ENCODE measurements at places on chromosomes 16 and 17. TPM values are rescaled to one million over a fixed set of nuclear protein-coding genes. Genes with fewer than 3 reads are reported as not detected.

GRCh38 chr16:88939972-88940861 lies 36.8 kb downstream of the CBFA2T3 start:
- peaks cover 6% of the 10 kb centered on the region for H3K4me1 ChIP-seq
- DNase-seq, result peak; percentile 19
- H3K27me3 ChIP-seq, result no peaks in the 10 kb centered on the region
- no peaks in the 10 kb centered on the region for H3K36me3 ChIP-seq

The RNF157 gene
- total RNA-seq, result 50.6 TPM

GRCh38 chr16:87448866-87449265 lies 44.0 kb downstream of the ZCCHC14 start:
- H3K4me1 ChIP-seq, result no peaks in the 10 kb centered on the region
- no peaks in the 10 kb centered on the region for H3K27me3 ChIP-seq
- H3K36me3 ChIP-seq, result peaks cover 55% of the 10 kb centered on the region

GRCh38 chr16:89343501-89344457 lies 126.3 kb downstream of the ZNF778 start:
- no peak overlapping the region for H3K4me3 ChIP-seq
- peaks cover 21% of the 10 kb centered on the region for H3K4me1 ChIP-seq
- no peak for DNase-seq
- no peaks in the 10 kb centered on the region for H3K36me3 ChIP-seq
- no peaks in the 10 kb centered on the region for H3K27me3 ChIP-seq

DNA sequence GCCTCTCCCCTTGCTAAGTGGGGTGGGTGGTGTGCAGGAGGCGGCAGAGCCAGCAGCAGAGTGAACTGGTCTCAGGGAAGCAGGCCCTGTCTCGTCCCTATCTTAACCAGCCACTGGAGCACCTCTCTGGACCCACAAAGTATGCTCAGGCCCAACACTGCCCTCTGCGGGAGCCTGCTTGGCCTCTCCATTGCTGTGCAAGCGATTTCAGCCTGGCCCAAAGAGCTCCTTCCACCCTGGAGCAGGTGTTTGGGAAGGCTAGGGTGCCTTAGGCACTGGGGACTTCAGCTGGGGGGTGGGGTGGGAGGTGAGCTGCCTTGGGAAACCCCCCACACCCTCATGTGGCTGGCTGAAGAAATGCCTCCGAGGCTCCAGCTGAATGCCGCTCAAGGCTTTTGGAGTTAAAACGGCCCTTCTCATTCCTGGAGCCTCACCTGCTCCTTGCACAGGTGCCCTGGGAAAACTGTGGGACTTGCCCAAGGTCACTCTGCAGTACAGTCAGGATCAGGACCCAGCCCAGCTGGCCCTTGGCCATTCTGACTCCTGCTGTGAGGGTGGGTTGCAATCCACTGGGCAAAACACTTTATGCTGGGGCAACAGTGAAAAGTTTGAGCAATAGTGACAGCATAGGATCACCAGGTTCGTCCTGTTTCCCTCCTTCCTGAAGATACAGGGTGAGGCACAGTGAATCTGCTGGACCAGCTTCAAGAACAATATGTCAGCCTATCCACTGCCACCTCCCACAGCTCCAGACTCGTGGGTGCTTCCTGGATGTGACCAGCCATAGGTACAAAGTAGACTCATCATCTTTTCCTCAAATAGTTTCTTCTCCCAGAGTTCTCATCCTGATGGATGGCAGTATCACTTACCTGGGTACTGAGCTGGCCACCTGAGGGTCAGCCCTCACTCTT lies 5.9 kb upstream of the UBE2O start:
- no peak for DNase-seq
- H3K36me3 ChIP-seq, result no peaks in the 10 kb centered on the region
- no peak overlapping the region for H3K4me3 ChIP-seq
- H3K27ac ChIP-seq, result no peak overlapping the region

DNA sequence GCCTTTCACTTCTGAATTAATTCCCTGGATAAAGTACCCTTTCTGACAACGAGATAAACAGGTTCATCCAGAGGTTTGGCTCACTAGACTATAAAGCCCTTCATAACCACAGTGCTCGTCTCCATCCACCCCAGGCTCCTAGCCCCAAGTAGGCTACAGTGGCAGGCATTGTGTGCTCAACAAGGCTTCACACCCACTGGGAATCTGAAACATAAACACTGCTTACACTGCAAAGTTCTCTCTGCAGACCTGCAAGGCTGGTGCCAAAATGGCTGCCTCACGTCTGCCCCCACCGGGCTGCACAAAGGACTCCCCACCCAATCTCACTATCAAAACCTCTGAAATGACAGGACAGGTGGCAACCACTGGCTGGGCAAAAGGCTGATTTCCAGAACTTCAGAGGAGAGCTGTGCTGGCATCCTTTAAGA lies 5.1 kb upstream of the HLF start:
- H3K4me1 ChIP-seq, result peaks cover 15% of the 10 kb centered on the region
- H3K27me3 ChIP-seq, result peaks cover 25% of the 10 kb centered on the region
- H3K4me3 ChIP-seq, result no peak overlapping the region
- H3K27ac ChIP-seq, result no peak overlapping the region
- no peak for DNase-seq

DNA sequence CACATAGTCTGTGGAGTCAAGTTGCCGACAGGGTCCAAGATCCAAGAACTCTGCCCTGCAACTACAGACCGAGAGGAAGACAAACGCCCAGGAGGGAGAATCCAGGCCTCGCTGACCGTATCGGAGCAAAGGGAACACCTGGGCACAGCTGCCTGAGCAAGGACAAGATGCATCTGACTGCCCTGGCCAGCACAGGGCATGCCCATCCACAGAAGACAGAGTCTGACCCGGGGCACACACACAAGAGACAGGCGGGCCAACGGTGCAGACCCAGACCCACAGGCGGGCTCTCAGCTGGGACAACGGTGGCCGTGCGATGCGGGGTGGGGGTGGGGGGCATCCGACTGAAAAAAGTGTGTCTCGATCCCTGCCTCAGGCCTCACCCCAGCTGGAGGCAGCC lies 6.2 kb downstream of the RAB40B start:
- DNase-seq, result no peak
- no peaks in the 10 kb centered on the region for H3K27me3 ChIP-seq
- peaks cover 2% of the 10 kb centered on the region for H3K4me1 ChIP-seq
- no peak overlapping the region for H3K4me3 ChIP-seq
- H3K27ac ChIP-seq, result no peak overlapping the region
- H3K36me3 ChIP-seq, result no peaks in the 10 kb centered on the region

The WNK4 gene
- 0.24 TPM for total RNA-seq

The METTL23 gene
- 74.0 TPM for total RNA-seq

The MT1M gene
- not detected for total RNA-seq

GRCh38 chr16:50568187-50568815 lies 20.1 kb downstream of the NKD1 start:
- H3K4me3 ChIP-seq, result no peak overlapping the region
- H3K36me3 ChIP-seq, result peaks cover 29% of the 10 kb centered on the region
- H3K27ac ChIP-seq, result no peak overlapping the region
- H3K4me1 ChIP-seq, result no peaks in the 10 kb centered on the region

The NPIPA5 gene
- 11.6 TPM for total RNA-seq

DNA sequence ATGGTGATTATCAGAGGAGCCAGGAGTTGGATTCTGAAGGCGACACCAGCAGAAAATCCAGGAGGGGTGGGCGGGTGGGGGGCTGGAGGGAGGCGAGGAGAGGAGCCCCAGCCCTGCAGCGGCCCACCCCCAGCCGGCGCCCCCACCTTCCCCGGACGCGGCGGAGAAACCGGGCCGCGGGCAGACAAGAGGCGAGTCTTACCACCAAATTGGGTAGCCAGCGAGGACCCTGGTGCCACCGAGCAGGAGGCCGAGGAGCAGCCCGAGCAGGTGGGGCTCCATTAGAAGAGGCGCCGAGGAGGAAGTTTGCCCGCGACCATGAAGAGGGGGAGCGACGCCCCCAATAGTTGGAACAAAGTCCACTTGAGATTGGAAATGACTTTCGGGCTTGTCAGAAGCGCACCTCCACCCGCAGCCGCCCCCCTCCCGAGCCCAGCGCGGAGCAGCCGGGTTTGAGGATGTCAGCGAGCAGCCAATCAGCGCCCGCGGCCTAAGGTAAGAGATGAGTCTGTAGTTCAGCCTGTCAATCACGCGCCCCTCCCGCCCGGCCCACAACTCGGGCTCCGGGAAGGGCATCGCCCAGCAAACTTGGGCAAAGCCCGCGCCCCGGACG lies at the start of gene WNT3:
Gene WNT3, minus strand, starts transcription at position 377 of the 613 bp plus-strand sequence. Its CDS starts 95 bp downstream, at position 282.
- peak; percentile 27 for DNase-seq
- no peak within 1 kb of the TSS for H3K27ac ChIP-seq
- H3K4me3 ChIP-seq, result peak within 1 kb of the TSS; percentile 43
- H3K36me3 ChIP-seq, result no peaks in the 10 kb centered on the region
- peaks cover 16% of the 10 kb centered on the region for H3K27me3 ChIP-seq

DNA sequence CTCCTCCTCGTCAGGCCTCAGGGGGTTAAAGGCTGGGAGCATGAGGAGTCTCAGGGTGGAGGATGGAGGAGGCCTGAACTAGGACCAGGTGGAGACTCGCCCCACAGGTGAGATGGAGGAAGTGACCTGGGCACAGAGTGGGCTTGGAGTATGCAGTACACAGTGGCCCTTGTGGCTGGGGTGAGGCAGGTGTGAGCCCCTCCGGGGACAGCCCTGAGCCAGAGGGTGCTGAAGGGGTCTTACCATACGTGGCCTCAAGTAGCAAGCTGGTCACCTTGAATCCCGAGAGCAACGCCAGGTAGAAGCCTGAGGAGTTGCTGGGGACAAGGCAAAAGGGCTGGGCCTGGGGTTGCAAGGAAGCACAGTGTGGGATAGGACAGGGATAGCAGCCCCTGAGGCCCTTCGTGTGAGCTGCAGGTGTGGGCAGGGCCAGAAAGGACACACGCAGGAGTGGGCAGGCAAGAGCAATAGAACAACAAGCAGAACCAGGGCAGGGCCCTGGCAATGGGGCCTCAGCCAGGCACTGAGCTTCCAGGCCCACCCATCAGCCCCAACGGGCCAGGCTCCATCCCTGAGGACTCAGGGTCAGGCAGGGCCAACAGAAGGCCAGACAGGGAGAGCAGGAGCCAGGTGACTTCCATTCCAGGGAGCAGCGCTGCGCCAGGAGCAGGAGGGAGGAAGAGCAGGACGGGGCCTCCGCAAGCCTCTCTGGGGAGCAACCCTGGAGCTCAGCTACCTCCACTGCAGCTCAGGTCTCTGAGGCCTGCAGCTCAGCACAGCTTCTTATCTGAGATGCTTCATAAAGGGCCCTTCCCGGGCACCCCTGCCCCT lies 64.2 kb upstream of the TNRC6C start:
- H3K36me3 ChIP-seq, result no peaks in the 10 kb centered on the region
- no peaks in the 10 kb centered on the region for H3K27me3 ChIP-seq
- no peak for DNase-seq
- H3K4me1 ChIP-seq, result no peaks in the 10 kb centered on the region
- H3K4me3 ChIP-seq, result no peak overlapping the region

- peak overlapping the region; percentile 87 for H3K27ac ChIP-seq
- no peaks in the 10 kb centered on the region for H3K36me3 ChIP-seq
- no peak for DNase-seq
- no peaks in the 10 kb centered on the region for H3K27me3 ChIP-seq
Observed at GRCh38 chr16:11915114-11915643, 577 bp downstream of the GSPT1 start.

DNA sequence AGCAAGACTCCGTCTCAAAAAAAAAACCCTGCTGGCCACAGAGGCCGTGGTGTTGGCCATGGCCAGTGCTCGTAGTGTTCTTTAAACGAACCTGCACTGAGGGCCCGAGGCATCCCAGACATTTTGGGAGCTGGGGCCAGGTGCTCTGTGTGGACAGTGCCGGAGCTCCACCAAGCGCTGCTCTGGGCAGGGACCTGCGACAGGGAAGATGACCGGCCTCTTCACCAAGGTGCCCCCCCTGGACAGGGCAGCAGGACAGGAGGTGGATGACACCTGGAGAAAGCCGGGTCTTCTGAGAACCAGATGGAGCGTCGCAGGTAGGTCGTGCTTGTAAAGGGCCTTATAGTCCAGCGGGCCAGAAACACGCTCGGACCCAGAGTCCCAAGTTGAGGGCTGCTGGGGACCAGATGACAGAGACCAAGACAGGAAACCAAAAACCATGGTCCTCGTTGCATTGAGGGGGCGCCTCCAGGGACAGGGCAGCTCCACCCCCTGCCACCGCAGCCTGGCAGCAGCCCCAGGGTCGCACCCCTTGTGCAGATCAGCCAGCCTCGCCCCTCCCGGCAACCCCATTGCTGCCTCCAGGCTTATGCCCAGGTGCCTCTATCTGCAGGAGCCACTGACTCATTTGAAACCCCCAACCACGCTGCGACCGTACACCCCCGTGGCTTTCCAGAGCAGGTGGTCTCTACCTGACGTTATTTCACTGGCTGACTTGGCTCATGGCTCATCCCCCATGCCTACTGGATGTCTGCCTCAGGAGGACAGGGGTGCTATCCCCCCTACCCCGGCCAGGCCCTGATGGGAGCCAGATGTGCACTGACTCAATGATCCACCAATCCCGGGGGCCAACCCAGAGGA lies 4.2 kb upstream of the NTN3 start:
- no peak overlapping the region for H3K27ac ChIP-seq
- DNase-seq, result no peak
- no peak overlapping the region for H3K4me3 ChIP-seq
- H3K27me3 ChIP-seq, result peaks cover 16% of the 10 kb centered on the region

The KRTAP16-1 gene
- not detected for total RNA-seq

- no peak for DNase-seq
- H3K27ac ChIP-seq, result no peak overlapping the region
- H3K4me1 ChIP-seq, result no peaks in the 10 kb centered on the region
- H3K27me3 ChIP-seq, result no peaks in the 10 kb centered on the region
- H3K36me3 ChIP-seq, result no peaks in the 10 kb centered on the region
Observed at GRCh38 chr16:68732042-68732680, 4.9 kb upstream of the CDH1 start.

- no peak overlapping the region for H3K27ac ChIP-seq
- no peaks in the 10 kb centered on the region for H3K27me3 ChIP-seq
- H3K4me3 ChIP-seq, result no peak overlapping the region
- H3K36me3 ChIP-seq, result no peaks in the 10 kb centered on the region
- no peak for DNase-seq
Observed at GRCh38 chr17:3917391-3917931, 1.2 kb upstream of the P2RX1 start.

The PRSS33 gene
- not detected for total RNA-seq

DNA sequence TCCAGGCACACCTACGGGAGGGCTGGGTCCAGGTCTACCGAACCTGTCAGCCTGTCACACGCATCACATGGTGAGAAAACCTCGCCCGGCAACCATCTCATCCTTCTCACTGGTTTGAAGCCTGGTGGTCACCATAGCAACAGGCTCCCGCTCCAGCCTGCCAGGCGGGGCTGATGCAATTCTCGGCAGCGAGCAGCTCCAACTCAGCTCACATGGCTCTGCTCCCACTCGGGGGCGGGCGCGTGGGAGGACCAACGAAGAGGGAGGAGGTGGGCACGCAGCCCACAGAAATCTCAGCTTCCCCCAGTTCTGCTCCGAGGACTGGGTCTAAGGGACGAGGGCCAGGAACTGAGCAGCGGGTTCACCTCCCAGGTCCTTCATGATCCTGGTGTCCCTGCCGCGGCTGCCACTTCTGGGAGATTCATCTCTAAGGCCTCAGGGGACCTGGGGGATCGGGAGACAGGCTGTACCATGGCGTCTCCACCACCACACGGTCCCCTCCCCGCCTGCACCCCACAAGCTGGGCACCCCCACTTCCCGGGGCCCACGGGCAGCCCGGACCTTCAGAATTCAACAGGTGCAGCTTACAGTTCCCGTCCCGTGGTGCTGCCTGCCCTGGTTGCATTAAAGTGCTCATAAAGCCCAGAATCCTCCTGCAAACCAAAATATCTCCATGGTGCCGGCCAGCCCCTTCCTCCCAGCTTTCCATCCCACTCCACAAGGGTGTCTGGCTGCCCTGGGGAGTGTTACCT lies 25.8 kb downstream of the ABR start:
- H3K27ac ChIP-seq, result no peak overlapping the region
- H3K4me1 ChIP-seq, result no peaks in the 10 kb centered on the region
- no peak for DNase-seq
- H3K4me3 ChIP-seq, result no peak overlapping the region

Measured in naive thymus-derived CD4-positive, alpha-beta T cell (primary cell).